ENCODE measurements at places on chromosomes 4 and X.

DNA sequence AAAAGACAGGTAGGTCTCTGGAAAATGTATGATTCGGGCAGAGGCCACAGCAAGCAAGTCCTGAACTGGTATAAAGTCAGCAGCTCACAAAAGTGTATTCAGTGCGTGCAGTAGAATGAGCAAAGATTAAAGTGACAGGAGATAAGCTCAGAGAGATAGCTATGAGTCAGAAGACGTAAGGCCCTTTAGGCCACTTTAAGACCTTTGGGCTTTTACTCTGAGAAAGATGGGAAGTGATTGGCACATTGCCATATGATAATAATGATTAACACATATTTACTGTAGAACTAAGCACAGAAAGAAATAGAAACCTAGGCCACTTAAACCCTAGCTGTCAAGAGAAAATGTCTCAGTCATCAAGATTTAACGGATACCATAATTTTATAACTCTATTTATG, 51.7 kb downstream of the TBCK start:
- no peak for DNase-seq

DNA sequence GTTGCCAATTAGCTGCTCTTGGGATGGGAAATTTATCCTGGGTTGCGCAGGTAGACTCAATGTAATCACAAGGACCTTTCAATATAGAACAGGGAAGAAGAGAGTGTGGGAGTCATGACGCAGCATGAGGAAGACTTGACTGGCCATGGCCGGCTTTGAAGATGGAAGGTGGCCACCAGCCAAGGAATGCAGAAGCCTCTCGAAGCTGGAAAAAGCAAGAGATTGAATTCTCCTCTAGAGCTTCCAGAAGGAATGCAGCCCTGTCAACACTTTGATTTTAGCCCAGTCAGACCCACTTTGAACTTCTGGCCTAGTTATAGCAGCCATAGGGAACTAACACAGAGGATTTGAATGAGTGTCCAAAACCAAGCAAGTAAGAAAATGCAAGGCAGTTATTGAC, 14.7 kb upstream of the SH3KBP1 start:
- peak; percentile 14 for DNase-seq

DNA sequence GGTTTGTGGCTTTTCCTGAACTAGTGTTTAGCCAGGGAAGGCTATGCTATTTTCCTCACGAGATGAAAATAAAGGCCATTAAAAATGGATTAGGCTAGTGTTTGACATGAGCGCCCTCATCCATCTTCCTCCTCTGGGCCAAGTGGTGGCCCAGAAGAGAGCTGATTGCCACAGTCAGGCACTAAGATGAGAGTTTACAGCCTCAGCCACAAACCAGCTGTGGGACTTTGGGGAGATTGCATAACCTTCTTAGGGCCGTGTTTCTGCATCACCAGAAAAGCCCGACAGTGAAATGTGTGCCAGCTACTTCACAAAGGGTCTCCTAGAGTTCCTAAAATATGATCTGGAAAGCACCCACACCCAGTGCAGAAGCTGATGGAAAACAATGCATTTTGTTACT, 42.3 kb upstream of the LNX1 start:
- peak; percentile 53 for DNase-seq

DNA sequence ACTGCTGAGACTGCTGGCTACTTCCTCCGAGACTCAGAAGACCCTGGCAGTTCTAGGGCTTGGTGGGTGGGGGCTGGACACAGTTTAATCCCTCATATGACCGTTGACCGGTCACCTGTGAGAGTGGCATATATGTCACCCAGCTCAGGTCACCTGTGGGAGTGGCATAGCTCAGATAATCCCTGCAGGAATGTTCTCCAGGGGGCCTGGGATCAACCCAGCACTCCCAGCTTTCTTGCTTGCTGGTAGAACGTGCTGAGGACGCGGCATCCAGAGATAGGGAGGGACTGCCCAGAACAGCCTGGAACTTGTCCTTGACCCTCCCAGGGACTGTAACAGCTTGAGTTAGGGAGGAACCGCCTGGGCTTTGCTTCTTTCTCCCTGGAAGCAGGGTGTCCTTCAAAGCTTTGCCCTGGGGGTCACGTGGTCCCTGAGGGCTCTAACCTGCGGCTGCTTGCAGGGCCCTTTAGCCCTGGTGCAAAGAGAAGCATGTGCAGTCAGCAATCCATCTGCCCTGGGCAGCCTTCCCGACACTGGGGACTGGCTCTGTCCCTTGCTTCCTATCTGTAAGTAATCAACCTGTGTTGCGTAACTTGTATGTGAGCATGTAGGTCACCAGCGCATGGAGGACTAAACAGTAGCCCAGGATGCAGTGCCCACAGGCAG, 55.3 kb downstream of the ZFYVE28 start:
- peak; percentile 41 for DNase-seq

- peak; percentile 10 for DNase-seq
These were observed 85.5 kb upstream of the ACSL1 start for GRCh38 chr4:184911310-184911709.

- peak; percentile 61 for DNase-seq
These were observed 512 bp downstream of the NOP14 start for GRCh38 chr4:2962614-2963174.

DNA sequence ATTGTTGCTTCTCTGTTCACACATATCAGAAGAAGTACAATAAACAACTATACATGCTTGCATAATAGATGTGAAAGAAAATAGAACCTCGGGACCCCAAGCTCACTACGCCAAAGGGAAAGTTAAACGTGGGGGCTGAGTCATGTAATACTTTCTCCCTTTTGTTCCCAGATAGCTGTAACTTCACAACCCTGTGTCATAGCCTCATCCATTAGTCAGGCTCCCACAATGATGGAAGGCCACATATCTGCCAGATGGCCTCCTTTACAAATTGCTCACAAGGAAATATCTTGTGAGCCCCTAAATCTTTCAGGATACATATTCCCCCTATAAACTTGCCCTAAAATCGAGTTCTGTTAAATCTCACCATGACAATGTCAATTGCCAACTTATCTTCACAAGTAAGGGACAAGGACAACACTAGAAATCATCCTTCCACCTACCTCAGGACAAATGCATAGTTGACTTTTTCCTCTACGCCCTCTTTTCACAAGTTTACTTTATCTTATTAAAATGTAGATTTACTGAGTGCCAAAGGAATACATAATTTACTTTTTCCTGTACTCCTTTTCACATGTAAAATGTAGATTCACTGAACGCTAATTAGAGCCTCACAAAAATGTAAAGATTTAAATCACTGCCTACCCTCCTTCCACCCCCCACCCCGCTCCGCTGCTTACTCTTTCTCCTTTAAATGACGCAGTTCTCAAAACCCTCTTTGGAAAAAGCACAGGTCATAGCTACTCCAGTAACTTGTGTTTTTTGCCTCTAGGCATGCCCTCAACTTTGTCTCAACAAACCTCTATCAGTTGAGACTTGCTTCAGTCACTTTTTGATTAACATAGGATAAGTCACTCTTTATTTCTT, 477.1 kb downstream of the DTHD1 start:
- no peak for DNase-seq

GRCh38 chr4:66688674-66689073, 856.6 kb downstream of the CENPC start:
- DNase-seq = no peak

DNA sequence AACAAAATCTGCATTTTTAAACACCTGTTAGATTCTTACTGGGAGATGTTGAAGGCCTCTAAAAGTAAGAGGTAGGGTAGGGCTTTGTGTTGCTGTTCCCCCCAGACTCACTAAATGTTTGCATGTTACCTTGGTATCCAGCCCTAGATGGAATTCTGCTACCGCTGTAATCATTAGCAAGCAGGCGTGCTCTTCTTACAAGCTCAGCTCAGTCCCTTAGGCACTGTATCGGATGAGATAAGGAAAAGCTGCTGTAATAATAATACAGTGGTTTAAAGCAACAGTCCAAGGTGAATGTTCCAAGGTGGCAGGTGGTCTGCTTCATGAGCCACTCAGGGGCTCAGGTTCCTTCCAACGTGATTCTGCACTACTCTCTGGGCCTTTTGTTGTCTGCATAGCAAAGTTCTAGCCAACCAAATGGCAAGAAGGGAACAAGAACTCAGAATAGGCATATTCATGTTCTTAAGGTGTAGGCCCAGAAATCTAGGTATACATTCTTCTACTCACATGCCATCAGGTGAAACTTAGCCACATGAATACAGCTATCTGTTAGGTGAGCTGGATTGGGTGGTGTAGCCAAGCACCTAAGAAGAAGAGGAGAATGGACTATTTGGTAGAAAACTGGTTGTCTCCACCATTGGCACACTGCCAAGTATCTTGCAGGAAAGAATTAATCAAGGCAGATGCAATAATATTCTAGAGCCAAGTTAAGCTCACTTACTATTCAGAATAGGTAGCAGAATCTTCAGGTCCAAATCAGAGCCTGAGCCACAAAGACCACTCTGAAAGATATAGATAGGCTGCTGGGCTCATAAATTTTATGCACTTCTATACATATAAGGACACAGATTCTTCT, 46.0 kb downstream of the COQ2 start:
- no peak for DNase-seq
